ENCODE measurements at places on chromosomes 6 and 20. TPM values are rescaled to one million over a fixed set of nuclear protein-coding genes. Genes with fewer than 3 reads are reported as not detected.

- DNase-seq = no peak
Measured at GRCh38 chr6:30768634-30769087, 24.3 kb upstream of the IER3 start.

The KIAA0408 gene
- 57.4 TPM for total RNA-seq

DNA sequence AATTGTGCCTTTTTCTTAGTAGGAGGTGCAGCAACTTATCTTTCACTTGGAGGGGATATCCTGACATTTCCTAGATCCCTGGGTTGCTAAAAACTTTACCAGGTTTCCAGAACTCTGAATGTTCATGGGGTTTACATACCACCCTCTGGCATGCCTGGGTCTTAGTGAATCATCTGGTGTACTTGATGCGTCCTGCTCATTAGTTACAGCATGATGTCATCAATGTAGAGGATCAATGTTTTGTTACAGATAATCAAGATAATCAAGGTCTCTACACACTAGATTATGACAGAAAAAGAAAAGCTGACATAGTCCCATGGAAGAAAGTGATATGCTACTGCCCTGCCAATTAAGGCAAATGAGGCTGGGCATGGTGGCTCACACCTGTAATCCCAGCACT is 27.0 kb downstream of the FITM2 start:
- no peak for DNase-seq

GRCh38 chr6:143955971-143956370 is 52.1 kb downstream of the PLAGL1 start:
- DNase-seq = no peak

DNA sequence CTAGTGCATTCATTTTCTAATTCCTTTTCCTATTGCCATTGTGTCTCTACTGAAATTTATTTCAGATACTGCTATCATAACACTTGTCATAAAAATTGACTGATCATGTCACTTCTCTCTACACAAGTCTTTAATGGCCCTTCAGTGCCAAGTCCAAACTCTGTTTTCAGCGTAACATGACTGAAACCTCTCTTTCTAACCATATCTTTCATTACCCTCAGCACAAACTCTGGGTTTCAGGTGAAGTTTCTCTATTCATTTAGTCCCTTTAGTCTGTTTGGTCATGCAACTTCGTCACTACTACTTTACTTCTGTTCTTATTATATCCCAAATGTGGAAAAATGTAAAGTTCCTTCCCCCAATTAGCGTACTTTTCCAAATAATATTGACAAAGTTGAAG is 234.9 kb downstream of the OGFRL1 start:
- DNase-seq = no peak

GRCh38 chr20:17890330-17890729 is 78.3 kb downstream of the SNX5 start:
- DNase-seq = no peak

DNA sequence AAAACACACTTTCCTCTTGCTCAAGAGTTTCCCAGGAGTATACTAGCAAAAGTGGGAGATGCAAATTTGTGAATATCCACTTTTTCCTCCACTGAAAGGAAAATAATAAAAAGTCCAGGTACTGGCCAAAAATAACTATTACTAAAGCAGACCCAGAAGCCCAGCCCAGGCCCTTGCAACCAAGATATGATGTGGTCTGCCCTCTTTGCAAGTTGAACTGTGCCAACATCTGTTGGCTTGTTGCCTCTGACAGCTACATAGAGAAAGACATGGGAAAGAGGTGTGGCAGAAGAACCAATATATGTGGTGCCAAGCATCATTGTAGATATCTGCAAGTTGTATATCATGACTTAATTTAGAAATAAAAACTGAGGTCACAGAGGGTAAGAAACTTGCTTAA is 78.4 kb upstream of the JAG1 start:
- DNase-seq = no peak

- no peak for DNase-seq
Measured at GRCh38 chr6:159217595-159218275, 48.5 kb downstream of the FNDC1 start.

DNA sequence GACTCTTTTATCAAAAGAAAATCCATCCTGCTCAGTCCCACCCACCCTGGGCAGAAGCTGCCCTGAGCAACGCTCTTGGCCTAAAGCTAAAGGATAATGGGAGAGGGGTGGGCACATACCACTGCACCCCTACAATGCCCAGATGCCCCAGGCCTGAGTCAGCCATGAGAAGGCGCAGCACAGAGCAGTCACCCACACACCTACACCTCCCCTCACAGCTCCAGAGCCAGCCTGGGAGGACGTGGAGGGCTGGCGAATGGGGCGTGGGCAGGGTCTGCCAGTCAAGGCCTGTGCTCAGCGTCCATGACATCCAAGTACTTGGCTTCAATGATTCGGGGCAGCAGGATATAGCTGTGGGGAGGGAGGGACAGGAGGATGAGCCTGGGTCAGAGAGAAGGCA is 11.5 kb downstream of the SLC4A11 start:
- DNase-seq = no peak

GRCh38 chr6:17354700-17355403 is 38.5 kb upstream of the CAP2 start:
- no peak for DNase-seq

The LAMA2 gene
- total RNA-seq = 113 TPM

- no peak for DNase-seq
Measured at GRCh38 chr6:90369651-90370050, 73.0 kb upstream of the BACH2 start.

DNA sequence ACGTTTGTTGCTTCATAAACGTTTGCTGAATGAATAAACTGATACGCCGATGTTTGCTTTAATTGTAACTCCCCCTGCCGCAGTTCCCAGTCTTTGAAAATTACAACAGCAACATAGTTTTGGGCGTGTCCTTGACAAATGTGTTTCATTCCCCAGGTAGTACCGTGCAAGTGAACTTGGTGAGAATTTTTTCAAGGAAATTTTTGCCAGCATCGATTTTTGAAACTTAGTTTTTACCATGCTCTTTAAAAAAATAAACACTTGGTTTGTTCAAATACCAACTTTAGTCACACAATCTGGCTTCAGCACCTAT is 60.1 kb downstream of the FAM217A start:
- DNase-seq = no peak

- DNase-seq = peak; percentile 55
Measured at GRCh38 chr6:163554663-163555062, 140.1 kb downstream of the QKI start.

The TSPO2 gene
- not detected for total RNA-seq

GRCh38 chr6:34496103-34496685 is 30.3 kb downstream of the PACSIN1 start:
- no peak for DNase-seq

- no peak for DNase-seq
Measured at GRCh38 chr20:62946918-62947317, 5.6 kb upstream of the SLC17A9 start.

- DNase-seq = no peak
Measured at GRCh38 chr20:49627329-49627761, 59.4 kb upstream of the PTGIS start.

The NKX2-2 gene
- not detected for total RNA-seq

GRCh38 chr6:36685926-36686667 is 7.6 kb downstream of the CDKN1A start:
- peak; percentile 45 for DNase-seq

The PACSIN1 gene
- not detected for total RNA-seq

DNA sequence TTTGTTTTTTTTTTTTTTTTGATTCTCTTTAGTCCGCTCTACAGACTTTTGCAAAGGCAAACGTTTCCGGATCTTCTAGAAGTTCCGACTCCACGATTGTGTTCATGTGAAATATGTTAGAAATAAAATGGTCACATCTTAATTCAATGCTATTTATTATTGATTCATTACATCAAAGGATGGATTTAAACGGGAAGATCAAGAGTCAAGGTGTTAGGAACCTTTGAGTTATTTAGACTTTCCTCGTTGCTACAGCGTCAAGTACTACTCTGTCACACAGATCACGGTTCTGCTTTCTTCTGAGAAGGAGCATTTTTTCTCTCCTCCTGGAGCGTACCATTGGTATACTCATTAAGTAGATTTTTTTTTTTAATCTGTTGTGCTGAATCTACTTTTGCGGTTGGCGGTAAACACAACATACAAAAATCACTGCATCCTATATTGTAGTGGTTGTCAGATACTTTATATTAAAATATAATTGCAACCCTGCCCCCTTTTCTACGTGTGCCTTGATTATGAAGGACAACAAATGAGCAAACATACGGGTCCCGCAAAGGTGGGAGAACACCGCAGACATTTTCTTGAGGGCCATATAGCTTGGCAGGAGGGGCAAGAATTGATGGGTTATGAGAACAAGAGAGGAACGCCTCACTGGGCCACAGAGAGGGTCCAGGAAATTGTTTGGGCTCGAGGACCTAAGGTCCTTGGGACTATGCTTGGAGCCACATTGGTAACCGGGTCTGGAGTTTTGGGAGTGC is 17.5 kb downstream of the HMGN4 start:
- DNase-seq = no peak

DNA sequence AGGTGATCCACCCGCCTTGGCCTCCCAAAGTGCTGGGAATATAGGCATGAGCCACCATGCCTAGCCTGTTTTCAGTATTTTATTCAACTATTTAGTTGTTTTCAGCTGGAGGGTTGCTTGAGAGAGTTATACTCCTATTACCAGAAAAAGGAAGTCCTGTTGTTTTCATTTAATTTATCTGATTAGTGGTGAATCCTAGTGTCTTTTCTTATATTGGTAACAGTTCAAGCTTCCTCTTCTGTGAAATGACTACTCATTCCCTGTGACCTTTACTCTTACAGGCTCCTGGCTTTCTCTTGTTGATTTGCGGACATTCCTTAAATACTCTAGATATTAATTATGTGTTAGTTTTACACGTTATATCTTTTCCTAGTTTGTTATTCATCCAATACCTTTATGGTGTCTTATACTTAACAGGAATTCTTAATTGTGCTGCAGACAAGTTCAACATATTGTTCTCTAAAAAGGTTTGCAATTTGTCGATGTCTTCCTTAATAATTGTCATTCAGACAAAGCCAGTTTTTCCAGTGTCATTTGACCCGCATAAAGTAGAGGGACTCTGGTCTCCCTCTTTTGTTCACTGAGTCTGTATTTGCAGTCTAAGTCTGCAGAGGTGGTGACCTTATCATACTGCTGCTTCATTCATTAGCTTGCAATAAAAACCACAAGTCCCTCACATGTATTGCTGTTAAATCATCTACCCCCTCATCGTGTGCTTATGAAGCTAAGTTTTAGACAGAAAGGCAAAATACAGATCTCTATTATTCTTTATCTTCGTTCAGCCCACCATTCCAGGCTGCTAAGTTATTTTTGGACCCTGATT is 51.4 kb downstream of the ZBTB9 start:
- DNase-seq = no peak

DNA sequence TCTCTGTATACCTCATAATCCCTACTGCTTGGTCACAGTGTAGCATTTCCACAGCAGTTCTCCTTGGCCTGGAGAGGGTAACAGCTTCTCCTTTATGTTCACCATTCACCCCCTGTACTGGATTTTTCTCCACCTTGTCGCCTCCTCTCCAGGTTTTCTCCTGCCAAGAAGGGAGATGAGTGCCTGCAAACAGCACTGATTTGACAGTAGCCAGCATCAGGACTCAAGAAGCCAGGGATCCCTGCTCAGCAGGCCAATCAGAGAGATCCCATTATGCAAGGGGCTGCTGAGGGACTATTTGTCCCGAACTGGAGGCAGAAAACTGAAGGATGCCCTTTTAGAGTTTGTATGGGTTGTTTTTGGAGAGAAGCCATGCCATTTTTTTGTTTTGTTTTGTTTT is 68.6 kb upstream of the RIPOR2 start:
- DNase-seq = no peak

DNA sequence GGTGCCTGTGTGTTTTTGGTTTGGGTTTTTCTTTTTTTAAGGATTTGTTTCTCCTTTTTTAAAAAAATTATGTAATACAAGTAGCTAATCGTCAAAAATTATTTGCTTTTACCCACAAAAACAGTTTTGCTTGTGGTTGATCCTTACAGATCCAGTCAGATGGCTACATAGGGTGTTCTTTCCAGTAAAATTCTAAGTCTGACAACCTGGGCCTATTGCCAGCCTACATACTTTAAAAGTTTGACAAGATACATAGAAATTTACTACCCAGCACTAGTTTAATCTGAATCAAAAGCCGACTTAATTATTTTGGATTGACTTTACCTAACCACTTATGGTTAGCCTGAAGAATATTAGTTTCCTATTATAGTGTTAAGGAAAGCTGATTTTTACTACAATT is 2.1 kb upstream of the SOX4 start:
- DNase-seq = no peak

- DNase-seq = no peak
Measured at GRCh38 chr20:49262444-49262843, 15.4 kb downstream of the ZNFX1 start.

DNA sequence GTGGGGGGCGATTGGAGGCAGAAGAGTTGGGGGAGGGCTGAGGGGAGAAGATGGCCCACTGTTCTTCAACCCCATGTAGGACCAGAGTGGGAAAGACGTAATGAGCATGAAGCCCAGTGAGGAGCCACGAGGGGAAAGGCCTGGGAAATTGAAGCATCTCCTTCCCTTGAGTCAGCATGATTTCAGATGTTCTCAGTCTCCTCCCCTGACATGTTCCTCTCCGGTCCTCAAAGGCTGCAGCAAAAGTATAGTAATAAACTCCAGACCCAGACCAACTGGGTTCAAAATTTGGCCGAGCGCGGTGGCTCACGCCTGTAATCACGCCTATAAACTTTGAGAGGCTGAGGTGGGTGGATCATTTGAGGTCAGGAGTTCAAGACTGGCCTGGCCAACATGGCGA is 1.9 kb upstream of the NFKBIE start:
- no peak for DNase-seq

The VGLL2 gene
- 27.5 TPM for total RNA-seq

The SLC22A23 gene
- 17.3 TPM for total RNA-seq

DNA sequence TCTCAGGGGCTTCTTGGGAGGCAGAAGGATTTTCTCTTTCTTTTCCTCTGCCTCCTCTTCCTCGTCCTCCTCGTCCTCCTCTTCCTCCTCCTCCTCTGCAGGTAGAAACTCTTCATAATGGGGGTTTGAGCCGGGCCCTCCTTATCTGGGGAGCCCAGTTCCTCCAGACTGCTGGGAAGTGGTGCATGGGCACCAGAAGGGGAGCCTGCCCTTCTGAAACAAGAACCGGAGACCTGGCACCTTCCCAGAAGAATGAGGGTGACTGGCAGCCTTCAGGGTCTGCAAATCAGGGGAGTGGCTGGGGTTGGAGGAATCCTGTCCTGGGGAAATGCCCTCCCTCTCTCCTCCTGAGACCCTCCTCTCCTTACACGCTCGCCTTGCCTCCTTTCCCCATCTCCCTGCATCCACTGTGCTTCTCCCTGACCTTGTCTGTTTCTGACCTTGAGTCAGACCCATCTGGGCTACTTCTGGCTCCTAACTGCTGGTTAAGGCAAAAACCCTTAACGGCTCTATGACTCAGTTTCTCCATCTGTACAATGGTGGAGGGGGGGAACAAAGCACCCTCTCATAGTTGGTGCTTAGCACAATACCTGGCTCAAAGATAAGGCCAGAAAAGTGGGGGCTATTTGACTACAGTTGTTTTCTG is 1.7 kb downstream of the TULP1 start:
- no peak for DNase-seq

The EEF1A2 gene
- 2,267 TPM for total RNA-seq

The C20orf202 gene
- total RNA-seq = 0.24 TPM

GRCh38 chr6:162854734-162855191 is 127.0 kb downstream of the PACRG start:
- DNase-seq = no peak

GRCh38 chr6:90730151-90730673 is 143.3 kb upstream of the MAP3K7 start:
- no peak for DNase-seq
